GM04503 (cell line): ENCODE measurements at places on chromosomes 6 and 20.

DNA sequence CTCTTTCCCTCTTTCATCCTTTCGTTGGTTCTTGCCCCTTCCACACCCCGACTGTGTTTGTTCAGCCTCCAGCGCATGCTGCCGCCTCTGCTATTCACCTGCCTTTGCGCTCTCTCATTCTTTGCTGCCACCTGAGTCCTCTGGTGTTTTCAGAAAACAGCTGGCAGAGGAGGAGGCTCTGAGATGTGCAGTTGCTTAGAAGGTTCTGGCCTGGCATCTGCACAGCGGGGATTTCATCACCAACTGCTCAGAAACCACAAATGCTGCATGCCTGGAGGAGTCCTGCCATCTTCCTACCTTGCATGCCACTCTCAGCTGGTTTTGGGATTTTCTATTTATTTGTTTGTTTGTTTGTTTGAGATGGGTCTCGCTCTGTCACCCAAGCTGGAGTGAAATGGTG is 39.2 kb upstream of the CLDN20 start:
- no peak for DNase-seq

DNA sequence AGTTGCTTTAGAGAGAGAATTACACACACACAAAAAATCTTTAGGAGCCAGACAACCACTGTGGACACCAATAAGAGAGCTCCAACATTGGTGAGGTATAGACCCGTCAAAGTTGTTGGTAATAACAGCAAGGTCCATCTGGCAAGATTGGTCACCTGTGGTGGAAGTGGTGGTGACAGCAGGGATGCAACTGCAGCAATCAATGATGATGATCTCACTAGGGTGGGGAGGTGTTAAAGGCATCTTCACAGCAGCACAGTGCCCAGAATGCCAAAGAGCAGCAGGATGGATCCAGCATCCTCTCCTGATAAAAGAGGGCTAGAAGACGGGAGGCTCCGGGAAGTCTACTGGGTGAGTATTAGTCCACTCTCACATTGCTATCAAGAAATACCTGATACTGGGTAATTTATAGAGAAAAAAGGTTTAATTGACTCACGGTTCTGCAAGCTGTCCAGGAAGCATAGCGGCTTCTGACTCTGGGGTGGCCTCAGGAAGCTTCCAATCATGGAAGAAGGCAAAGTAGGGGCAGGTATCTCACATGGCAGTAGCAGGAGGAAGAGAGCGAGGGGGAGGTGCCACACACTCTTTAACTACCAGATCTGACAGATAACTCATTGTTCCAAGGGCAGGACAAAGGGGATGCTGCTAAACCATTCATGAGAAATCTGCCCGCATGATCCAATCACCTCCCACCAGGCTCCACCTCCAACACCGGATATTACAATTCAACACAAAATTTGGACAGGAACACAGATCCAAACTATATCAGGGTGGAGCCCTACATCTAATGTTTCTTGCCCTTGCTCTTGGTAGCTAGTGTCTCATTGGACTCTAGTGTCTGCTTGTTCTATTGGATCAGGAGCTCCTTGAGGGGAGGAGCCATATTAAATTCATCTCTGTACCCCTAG is 48.9 kb downstream of the KLHL31 start:
- no peak for DNase-seq

DNA sequence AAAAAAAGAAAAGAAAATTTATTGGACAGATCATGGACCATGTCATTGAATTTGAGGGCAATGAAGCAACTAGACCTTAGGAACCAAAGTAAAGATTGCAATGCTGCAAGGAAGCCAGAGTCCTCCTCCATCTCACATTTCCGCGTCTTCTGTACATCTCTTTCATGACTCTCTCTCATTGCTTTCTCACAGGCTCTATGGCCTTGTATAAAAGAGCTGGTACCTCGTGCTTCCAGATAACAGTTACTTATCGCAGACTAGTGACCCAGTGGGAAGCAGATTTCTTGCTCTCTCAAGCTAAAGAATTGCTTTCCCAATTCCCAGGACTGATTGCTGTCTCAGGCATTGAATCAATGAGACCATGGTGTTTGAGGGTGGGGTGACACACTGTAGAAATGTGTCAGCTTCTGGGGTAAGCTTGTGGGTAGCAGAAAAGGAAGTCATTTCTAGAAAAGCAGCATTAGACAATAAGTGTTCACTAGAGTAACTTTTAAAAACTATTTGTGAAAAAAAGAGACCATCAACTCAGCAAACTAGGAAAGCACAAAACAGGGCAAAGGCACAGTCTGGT is 635.3 kb downstream of the UTRN start:
- DNase-seq: no peak

- peak; percentile 4 for DNase-seq
Measured at GRCh38 chr20:51258582-51259165, 235.8 kb upstream of the KCNG1 start.

- DNase-seq: no peak
Measured at GRCh38 chr20:44643154-44643519, 8.4 kb downstream of the ADA start.

DNA sequence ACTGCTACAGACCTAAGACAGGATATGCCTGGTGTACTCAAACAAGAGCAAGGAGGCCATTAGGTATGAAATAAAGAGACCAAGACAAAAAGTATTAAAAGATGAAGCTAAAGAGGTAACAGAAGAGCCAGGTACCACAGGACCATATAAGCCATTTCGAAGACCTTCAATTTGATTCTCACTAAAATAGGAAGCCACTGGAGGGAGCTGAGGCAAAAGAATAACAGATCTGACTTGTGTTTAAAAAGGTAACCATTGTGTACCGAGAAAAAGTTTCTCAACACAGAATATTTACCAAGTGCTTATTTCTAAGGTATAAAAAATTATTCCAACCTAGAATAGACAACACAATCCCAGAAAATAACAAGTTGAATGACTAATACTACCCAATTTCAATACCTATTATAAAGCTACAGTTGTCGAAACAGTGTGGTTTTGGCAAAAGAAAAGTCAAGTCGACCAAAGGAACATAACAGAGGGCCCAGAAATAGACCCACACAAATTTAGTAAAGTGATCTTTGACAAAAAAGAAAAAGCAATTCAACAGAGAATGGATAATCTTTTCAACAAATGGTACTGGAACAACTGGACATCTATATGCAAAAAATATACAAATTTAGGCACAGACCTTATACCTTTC is 125.3 kb upstream of the DST start:
- DNase-seq: no peak

- DNase-seq: no peak
Measured at GRCh38 chr6:159099276-159099675, 54.5 kb upstream of the TAGAP start.

GRCh38 chr6:54737247-54737646 is 109.3 kb upstream of the FAM83B start:
- DNase-seq: no peak

GRCh38 chr6:121443971-121444541 is 8.6 kb downstream of the GJA1 start:
- DNase-seq: no peak

DNA sequence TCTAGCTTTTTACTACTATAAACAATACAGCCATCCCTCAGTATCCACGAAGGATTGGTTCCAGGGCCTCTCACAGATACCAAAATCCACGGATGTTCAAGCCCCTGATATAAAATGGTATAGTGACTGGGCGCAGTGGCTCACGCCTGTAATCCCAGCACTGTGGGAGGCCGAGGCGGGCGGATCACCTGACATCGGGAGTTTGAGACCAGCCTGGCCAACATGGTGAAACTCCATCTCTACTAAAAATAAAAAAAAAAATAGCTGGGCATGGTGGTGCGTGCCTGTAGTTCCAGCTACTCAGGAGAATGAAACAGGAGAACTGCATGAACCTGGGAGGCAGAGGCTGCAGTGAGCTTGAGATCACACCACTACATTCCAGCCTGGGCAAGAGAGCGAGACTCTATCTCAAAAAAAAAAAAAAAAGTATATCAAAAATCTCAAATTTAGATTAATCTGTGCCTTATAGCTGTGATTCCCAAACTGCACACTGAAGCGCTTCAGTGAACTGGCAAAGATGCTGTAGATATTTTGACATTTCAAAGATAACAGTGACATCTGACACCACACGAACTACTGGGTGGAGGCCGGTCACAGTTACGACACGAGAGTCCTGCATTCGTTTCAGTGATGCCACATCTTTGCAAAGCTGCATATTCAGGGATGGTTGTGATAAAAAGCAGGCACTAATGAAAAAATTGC is 38.3 kb downstream of the MRS2 start:
- DNase-seq: no peak

- DNase-seq: no peak
Measured at GRCh38 chr6:116925088-116925794, 48.2 kb downstream of the RFX6 start.
